Neural progenitor cell (in vitro differentiated cells): ENCODE measurements at places on chromosomes 11 and 22. TPM values are rescaled to one million over a fixed set of nuclear protein-coding genes. Genes with fewer than 3 reads are reported as not detected.

- DNase-seq: peak; percentile 36
Measured at GRCh38 chr11:98455500-98456307, 565.0 kb upstream of the CNTN5 start.

- DNase-seq: no peak
Measured at GRCh38 chr11:48008951-48009270, 28.6 kb downstream of the PTPRJ start.

DNA sequence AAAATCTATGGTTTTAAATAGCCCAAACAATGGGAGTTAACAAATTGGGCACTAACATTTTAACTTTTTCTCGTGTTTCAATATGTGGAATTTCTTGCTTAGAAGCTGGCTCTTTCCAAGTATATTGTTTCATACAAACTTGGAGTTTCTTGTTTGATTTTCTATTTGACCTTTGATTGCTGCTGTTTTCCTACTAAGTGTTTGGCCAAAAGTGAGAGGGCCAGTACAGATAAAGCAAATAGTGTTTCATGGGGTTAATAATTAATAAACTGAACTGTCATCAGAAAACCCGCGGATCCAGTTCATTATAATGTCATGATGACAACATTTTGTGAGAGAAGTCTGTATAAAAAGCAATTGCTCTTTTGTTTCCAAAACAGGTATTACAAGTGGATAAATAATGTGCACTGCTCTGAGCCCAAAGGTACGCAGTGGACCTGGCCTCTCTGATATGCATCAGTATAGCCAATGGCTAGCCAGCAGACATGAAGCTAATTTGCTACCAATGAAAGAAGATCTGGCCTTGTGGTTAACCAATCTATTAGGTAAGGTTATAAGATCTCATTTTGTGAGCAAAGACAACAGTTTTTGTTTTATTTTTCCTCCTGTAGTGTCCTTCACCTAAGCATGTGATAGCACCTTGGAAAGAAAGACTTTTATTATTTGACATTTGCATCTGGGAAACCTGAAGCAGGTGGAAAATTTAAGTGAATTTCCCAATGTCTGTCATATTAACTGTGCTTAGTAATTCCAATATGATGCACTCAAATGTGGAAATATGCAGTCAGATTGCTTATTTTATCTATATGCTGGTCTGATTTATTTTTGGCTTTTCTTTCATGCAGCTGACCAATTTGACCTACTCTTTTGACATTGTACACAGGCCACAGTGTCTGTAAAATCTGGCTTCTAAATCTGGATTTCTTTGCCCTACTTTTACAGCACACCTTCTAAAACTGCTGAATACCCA is 8.3 kb downstream of the GAS2 start:
- no peak for DNase-seq

DNA sequence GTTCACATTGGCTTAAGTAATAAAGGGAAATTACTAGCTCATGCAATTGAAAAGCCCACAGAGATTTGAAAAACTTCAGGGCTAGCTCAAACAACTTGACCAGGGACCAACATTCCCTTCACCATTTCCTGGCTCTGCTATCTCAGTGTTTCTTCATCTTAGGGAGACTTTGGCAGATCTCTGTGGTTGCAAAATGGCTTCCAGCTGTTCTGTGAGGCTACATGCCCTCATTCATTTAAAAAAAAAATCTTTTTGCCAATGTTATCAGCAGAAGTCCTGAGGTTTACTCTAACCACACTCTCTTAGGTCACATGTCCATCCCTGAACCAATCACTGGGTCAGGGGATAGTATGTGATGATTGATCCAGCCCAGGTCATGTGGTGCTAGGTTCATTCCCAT is 13.9 kb upstream of the RASSF10 start:
- no peak for DNase-seq

DNA sequence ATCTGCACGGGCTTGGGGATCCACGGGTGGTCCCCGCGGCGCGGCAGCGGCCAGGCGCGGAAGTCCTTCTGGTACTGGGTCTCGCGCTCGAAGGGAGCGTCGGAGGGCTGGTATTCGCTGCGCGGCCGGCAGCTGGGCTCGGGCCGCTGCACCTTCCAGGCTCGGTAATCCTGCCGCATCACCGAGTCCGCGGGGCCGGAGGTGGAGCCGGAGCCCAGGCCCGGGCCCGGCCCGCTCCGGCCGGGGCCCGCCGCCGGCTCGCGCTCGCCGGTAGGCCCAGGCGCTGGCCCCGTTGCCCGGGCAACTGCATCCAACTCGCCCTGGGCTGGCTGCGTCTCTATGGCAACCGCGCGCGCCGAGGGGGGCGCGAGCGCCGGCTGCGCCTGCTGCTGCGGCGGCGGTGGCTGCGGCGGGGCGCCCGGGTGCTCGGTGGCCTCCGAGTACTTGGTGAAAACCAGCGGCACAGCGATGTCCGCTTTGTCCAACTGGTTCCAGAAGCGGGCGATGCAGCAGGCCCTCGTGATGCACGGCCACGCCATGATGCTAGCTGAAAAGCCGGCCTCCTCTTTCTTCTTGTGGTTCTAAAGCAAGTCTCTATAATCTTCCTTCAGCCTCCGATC is 897 bp downstream of the MAP6 start:
- DNase-seq: peak; percentile 94

GRCh38 chr22:39170825-39171622 is 18.5 kb upstream of the CBX7 start:
- DNase-seq: peak; percentile 89

DNA sequence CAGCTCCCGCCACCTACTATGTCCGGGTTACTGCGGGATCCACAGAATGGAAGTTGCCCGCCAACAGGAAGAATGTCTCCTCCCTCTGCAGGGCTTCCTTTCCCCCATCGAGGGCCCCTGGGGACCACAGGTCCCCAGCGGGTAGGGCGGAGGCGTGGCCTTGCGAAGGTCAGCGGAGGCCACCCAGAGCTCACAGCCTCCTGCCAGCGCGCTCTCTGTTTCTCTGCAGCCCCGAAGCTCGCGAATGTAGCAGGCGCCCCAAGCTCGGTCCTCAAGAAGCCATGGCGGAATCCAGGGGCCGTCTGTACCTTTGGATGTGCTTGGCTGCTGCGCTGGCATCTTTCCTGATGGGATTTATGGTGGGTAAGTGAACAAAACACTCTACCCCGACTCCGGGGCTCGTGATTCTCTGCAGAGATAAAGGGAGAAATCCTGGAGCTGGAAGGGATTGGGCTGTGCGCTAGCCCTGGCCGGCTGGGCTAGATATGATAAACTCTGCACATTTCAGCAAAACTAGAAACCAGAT is at the start of gene NAALAD2:
Gene NAALAD2 (plus strand): TSS at position 186 of the 526 bp plus-strand sequence. CDS start 96 bp downstream, at position 282.
- peak; percentile 86 for DNase-seq

GRCh38 chr11:33006010-33006409 is 9.7 kb upstream of the DEPDC7 start:
- no peak for DNase-seq

DNA sequence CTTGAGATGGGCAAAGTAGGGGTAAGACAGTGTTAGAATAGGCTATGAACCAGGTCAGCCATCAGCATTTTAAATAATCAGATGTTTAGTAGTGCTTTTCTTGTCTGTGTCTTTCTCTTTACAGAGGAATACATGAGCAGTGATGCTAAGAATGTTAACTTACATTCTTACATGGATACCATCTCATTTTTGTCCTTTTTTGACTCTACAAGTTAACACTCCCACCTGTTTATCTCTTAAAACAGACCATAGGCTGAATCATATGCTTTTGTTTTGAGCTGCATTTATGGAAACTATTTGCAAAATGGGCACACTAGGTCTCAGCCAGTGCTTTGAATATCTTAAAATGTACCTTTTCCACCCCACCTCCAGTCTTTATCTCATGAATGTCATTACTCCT is 25.6 kb upstream of the ADSL start:
- no peak for DNase-seq

DNA sequence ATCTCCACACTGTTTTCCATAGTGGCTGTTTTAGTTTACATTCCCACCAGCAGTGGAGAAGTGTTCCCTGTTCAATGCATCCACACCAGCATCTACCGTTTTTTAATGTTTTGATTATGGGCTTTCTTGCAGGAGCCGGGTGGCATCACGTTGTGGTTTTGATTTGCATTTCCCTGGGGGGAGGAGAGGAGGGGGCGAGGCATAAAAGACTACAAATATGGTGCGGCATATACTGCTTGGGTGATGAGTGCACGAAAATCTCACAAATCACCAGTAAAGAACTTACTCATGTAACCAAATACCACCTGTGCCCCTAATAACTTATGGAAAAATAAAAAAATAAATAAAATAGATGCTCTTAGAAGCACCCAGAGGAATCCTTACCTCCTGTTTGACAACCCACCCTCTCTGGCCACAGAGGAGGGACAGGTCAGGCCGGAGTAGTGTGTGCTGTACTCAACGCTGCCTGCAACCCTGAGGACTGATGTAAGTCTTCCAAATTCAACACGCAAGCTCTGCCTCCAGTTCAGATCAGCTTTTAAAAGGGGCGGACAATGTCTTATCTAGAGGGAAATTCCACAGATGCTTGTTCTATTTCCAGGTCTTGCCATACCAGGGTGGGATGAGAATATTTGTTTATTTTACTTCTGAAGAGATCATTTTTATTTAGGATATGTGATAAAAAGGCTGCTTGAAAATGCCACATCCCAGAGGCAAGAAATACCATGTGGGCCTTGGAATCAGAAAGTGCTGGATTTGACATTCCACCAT is 329.6 kb upstream of the B3GAT1 start:
- DNase-seq: no peak

- DNase-seq: no peak
Measured at GRCh38 chr11:77081381-77081851, 14.6 kb downstream of the CAPN5 start.

GRCh38 chr11:122900587-122901202 is 18.1 kb downstream of the JHY start:
- no peak for DNase-seq

DNA sequence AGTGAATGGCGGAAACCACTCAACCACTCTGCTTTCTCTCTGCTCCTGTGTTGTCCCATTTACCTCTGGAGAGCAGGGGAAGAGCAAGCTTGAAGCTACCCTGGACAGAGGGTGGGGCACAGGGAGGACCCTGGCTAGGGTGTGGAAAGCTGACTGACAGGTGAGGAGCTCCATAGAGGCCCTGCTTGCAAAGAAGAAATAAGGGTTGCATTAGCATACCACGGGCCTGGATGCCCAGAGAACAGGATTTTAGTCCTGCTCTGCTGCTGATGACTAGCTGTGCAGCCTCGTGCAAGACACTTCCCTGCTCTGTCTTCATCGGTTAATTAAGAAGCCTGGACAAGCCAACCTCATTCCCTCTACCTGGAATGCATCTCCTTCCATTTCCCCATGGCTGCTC is 135.0 kb downstream of the BUD13 start:
- no peak for DNase-seq

- DNase-seq: peak; percentile 35
Measured at GRCh38 chr11:83816572-83817187, 530.5 kb upstream of the CCDC90B start.

GRCh38 chr11:72353861-72354260 is 80.5 kb downstream of the CLPB start:
- DNase-seq: no peak

GRCh38 chr11:45525393-45525792 is 140.0 kb downstream of the CHST1 start:
- no peak for DNase-seq

Gene OR51E2
- not detected in 2 replicates for total RNA-seq

Gene DNAJB7
- total RNA-seq: not detected in 2 replicates

Gene IGLL1
- not detected in 2 replicates for total RNA-seq

Gene IL18
- 1.5 TPM in 1 of 2 replicates, not detected in the other for total RNA-seq

Gene GP1BB
- total RNA-seq: 1.2 TPM in 1 of 2 replicates, not detected in the other

Gene CNGA4
- 0.15 TPM in 1 of 2 replicates, not detected in the other for total RNA-seq

Gene ARHGAP42
- total RNA-seq: 14.1 and 31.0 TPM in 2 replicates

Gene OR2AG1
- not detected in 2 replicates for total RNA-seq

Gene FGF4
- 0.22 TPM in 1 of 2 replicates, not detected in the other for total RNA-seq

Gene SHISA8
- not detected in 2 replicates for total RNA-seq

Gene PDE2A
- 0.11 and 2.3 TPM in 2 replicates for total RNA-seq

Gene LRP4
- total RNA-seq: 9.2 and 12.0 TPM in 2 replicates
